ENCODE measurements at places on chromosomes 6 and 20.

DNA sequence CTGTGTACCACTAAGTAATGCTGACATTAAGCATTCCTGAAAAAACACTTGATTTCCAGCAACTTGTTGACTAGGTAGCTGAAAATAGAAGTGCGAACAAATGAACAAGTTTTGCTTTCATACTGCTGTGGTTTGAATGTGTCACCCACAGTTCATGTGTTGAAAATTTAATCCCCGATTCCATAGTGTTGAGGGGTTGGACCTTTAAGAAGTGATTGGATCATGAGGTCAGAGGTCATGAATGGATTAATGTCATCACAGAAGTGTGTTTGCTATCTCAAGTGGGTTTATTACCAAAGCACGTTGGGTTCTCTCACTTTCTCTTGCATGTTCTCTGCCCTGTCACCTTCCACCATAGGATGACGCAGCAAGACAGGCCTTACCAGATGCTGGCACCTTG is 568.5 kb downstream of the UTRN start:
- no peak for DNase-seq

DNA sequence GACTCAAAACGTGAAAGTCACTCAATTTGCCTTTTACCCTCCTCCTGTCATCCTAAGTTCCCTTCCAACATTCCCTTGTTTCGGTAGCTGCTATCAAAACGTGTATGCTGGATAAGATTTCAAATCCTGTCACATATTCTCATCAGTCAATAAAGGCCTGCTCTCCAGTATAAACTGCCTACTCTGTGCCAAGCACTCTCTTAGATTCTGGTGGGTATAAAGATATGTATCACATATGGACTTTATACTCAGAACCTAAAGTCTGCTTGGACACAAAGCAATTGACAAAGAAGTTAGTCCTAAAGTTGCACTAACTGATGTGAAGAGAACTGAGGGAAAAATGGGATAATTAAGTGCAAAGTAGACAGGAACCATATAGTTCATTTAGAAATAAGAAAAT is 476.6 kb upstream of the MARCKS start:
- no peak for DNase-seq

DNA sequence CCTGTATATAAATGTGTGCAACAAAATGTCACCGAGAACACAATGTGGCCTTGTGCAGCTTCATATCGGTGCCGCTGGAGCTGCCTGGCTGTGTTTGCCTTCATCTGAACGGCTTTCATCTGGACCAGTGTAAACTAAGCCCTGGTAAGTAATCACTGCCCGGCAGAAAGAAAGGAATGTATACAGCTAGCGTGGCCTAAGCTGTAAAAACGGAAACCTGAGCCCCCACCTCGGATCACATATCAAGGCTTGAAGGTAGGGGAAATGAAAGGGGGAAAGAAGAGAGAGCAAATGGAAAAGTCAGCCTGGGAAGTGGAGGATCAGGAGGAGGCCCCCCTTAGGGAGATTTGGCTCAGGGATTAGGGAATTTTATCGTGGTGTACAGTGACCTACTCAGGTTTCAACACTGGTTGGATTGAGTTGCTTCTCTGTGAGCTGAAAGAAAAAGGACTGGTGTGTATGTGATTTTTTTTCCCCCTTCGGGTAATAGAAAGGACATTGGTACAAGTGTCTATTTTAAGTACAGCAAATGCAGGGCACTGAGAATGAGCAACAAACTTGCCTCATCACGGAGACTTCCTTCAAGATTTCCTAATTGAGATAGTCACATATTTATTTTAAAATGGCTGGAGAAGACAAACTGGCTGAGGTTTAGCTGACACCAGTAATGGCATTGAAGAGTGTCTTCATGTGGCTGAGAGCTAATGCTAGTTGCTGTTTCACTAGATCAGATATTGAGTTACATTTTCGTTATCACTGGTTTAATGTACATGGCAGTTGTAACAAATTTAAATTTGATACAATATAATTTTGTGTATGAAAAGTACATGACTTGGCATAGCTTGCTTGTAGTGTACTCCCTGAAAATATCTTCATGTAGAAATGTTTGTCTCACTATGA is 3.5 kb downstream of the SOBP start:
- DNase-seq = no peak

GRCh38 chr20:33339515-33340058 is 56.6 kb downstream of the BPIFB1 start:
- no peak for DNase-seq

DNA sequence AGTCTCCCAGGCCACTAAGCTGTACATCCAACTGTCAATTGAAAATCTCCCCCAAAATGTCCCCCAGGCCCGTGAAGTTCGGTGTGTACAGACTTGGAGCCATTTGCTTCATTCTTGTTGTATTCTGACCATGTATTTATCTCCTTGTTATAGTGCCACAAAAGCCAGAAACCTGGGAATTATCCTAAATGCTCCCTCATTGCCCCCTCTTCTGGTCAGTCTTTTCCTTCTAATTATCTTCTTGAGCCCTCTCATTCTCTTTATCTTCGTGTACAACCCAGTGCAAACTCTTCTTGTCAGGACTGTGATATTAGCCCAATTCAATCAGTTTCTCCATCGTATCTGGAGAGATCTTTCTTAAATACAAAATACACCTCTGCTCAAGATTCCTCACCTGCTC is 64.7 kb downstream of the RFX6 start:
- no peak for DNase-seq

- peak; percentile 26 for DNase-seq
Measured at GRCh38 chr6:39166189-39166911, 51.4 kb upstream of the SAYSD1 start.

DNA sequence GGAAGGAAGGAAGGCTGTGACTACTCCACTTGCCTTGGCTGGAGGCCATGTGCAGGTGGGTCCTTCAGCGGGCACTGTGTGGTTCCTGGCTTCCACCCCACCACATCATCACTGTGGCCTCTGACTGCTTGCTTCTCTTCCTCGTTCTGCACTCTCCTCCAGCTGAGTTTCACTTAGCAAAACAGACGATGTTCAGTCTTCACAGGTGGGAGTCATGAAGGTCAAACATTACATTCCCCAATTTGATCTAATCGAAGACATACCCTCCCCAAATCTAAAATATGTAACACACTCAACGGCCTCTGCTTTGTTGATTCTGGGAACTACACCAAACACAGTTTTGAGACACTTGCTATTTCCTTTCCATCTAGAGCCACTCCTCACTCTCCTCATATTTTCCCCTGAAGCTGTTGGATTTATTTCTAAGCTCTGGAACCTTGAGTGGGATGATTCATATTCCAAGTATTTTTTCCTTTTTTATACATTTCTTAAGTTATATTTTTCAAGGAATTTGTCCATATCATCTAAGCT is 132.5 kb upstream of the FOXA2 start:
- DNase-seq = peak; percentile 50

DNA sequence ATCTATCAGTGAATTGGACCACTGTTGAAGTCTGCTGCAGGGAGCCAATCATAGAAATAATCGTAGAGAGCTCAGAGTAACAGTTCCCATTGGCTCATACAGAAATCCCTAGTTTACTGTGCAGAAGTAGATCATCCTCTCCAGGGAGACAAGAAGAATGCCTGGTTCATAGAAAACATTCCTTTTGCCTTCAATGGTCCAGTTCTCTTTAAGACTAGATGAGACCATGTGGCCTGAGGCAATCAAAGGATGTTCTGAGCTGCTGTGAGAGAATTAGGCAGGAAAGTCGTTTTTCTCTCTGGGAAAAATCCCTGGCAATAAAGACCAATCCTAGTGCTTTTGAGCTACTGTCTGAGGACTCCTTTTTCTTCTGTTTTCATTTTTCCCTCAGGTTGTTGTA is 208.4 kb downstream of the CENPW start:
- no peak for DNase-seq

DNA sequence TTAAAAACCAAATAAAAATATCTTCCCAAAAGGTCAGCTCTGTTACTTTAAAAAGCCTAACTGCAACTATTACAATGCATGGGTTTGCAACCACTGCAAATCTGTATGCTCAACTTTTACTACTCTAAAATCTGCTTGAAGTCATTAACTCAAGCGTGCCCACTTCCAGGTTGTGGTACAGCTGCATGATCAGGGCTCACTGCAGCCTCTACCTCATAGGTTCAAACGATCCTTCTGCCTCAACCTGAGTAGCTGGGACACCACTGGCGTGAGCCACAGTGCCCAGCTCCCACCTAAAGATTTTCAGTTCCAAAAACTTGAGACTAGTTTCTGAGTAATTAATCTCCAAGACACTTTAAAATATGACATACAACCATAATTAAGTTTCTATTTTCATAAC is 8.2 kb downstream of the DIDO1 start:
- no peak for DNase-seq

GRCh38 chr6:155221086-155221485 is 42.7 kb upstream of the CLDN20 start:
- no peak for DNase-seq

GRCh38 chr6:10861086-10861485 is 20.8 kb downstream of the GCM2 start:
- no peak for DNase-seq

DNA sequence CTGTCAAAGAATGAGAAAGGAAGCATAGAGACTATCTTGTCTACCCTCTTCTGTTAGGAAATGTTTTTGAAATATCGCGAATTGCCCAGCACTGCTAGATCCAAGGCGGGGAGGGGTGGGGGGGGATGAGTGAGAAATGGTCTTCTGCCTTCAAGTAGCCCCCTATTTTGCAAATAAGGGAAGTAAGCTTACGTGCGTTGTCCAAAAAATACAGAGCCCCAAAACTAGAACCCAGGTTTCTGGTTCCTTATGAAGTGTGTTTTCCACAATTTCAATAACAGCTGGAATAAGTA is 923 bp upstream of the ILRUN start:
- no peak for DNase-seq

DNA sequence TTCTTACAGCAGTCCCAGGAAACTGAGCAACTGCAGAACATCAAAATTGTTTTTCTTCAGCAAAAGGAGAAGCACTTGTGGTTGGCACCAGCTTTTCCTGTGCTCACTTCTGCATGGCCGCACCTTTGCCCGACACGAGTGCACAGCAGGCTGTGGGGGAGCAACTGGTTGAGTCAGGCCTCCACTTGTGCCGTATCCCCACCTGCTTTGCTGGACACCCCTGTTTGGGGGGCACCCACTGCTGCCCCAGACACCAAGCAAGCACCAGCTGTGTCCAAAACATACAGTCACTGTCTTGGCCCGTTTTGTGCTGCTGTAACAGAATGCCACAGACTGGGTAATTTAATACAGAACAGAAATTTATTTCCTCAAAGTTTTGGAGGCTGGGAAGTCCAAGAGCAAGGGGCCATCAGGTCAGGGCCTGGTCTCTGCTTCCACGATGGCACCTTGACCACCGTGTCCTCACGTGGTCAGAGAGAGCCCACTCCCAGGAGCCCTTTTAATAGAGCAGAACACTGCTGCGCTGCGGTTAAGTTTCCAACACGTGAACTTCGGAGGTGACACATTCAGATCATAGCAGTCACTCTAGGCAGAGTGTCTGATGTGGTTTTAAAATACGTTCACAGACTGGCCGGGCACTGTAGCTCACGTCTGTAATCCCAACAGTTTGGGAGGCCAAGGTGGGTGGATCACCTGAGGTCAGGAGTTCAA is 8.7 kb upstream of the GMEB2 start:
- peak; percentile 62 for DNase-seq

DNA sequence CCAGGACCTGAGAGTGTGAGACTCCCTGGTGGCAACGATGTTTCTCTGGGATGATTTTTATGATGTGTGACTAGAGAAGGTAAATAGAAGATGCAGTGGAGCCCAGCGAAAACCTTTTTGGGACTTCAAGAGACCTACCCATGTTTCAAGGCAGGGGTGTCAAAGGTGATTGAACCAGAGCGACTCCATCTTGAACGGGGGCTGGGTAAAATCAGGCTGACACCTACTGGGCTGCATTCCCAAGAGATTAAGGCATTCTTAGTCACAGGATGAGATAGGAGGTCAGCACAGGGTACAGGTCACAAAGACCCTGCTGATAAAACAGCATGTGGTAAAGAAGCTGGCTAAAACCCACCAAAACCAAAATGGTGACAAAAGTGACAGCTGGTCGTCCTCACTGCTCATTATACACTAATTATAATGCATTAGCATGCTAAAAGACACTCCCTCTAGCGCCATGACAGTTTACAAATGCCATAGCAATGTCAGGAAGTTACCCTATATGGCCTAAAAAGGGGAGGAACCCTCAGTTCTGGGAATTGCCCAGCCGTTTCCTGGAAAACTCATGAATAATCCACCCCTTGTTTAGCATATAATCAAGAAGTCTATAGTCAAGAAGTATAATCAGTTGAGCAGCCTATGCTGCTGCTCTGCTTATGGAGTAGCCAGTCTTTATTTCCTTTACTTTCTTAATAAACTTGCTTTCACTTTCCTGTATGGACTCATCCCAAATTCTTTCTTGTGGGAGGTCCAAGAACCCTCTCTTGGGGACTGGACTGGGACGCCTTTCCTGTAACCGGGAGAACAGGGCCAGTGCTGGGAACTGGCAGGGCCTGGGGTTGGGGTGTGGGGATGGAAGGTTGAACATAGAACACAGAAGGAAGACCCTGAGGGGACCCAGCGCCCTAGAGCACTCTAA is 526.4 kb downstream of the QKI start:
- DNase-seq = no peak

DNA sequence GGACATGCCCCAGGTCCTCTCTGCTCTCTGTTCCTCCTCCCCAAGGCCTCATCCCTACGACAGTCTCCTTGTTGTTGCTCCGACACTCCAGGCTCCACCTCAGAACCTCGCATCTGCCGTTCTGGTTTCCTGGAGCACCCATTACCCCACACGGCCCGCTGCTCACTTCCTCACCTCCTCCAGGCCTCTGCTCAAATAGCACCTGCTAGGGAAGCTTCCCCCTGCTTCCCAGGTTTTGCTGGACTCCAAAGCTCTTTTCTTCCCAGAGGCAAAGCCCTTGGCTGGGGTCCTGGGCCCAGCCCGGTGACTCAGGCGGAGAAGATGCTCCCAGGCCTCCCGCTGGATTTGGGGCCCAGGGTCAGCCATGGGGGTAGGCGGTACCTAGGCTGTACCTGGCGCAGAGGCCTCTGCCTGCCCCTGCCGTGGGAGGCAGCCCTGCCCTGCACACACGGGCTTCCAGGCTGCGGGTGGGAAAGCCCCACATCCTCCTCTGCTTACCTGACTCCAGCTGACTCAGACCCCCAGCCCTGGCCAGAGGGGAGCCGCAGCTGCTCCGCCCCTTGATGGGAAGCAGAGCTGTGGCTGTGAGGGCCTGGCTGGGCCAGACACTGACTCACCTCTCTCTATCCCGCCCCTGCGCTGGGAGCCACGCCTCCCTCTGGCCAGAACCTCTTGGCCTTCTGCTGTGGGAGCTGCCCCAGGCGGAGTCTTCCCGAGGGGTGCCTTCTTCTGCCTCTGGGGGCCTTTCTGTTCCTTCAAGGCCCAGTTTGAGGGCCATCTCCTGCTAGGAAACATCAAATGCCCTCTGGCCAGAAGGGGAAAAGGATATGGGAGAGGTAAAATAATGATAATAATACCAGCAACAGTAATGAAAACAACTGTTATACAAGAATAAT is 130.5 kb downstream of the CEBPB start:
- DNase-seq = no peak

DNA sequence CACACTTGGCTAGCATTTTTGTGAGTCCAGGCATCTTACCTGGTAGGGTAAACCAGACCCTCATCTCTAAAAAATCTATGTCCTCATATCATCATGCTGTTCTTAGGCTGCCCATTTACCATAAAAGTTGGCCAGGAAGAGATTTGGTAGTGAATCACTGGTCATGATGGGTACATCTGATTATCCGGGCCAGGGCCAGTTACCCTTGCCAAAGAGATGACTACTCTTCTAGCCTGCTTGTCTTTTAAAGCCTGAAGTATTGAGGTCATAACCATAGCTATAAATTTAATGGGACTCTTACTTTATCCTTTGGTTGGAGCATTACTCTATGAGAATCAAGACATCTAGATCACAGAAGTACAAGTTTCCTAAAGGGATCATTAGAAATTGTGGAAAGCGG is 276.8 kb downstream of the TENT5A start:
- no peak for DNase-seq

Data from KG1 (cell line).